ENCODE measurements at places on chromosomes 16 and 17.

GRCh38 chr17:33580215-33580614, 287.1 kb upstream of the ASIC2 start:
- no peak for DNase-seq

DNA sequence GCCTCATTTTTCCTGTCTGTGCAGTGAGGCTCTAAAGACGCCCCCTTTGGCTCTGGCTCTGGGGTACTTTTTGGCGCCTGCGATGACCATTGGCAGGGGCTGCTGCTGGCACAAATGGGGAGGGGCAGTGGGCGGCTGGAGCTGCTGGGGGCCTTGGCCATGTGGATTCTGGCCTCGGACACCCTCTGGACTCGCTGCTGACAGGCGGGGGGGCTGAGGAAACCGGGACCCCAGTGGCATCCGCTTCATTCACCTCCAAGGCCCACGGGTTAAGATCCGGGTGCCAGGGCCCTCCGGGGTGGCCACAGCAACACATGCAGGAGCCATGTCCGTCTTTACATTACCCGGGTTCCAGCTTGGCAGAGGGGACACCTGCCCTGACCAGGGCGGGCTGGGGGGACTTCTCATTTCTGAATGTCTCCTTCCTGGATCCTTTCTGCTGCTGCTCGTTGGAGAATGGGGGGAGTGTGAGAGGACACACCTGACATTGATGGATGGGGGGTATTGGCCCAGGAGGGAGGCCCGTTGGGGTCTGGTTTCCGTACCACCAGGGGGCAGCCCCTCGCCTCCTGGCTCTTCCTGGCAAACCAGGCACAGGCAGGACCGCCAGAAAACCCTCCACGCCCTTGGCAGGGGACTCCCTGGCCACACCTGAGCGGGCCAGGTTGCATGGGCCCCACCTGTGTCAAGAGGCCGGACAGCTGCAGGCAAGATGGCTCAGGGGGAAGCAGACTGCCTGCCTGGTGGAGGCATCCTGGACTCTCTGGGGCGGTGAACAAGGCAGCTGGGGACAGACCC, 21.8 kb downstream of the GSE1 start:
- DNase-seq: no peak

DNA sequence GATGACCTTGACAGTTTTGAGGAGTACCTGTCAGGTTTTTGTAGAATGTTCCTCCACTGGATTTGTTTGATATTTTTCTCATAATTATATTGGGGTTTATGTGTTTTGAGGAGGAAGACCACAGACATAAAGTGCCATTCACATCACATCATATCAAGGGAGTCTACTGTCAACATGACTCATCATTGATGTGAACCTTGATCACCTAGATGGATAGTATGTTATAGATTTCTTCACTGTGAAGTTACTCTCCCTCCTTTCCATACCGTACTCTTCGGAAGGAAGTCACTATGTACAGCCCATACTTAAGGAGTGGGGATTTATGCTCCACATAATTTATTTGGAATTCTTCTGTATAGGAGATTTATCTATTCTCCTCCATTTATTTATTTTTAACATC, 23.2 kb downstream of the PRSS54 start:
- DNase-seq: no peak

DNA sequence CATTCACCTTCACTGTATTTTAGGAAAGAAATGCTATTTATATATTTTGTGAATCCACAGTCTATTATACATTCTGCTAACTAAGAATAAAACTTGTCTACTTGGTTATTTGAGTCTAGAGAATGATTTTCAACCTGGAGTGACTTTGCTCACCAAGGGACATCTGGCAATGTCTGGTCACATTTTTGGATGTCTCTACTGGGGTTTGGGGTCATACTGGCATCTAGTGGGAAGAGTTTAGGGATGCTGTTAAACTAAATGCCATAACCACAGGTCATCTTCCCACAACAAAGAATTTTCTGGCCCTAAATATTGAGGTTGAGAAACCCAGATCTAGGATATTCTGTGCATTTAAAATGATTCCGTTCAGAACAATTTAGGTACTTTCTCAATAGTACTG, 26.0 kb downstream of the KCNJ16 start:
- DNase-seq: no peak
